ENCODE measurements at places on chromosomes 11 and 22. TPM values are rescaled to one million over a fixed set of nuclear protein-coding genes. Genes with fewer than 3 reads are reported as not detected.

GRCh38 chr11:77375107-77375506 is 73.6 kb upstream of the GDPD4 start:
- H3K27me3 ChIP-seq, result no peaks in the 10 kb centered on the region
- H3K4me1 ChIP-seq, result peaks cover 23% of the 10 kb centered on the region
- no peak overlapping the region for H3K4me3 ChIP-seq
- no peak for DNase-seq
- H3K36me3 ChIP-seq, result peaks cover 10% of the 10 kb centered on the region
- H3K27ac ChIP-seq, result peak overlapping the region; percentile 67

Gene SYCE3
- 0.17 TPM for polyA plus RNA-seq

DNA sequence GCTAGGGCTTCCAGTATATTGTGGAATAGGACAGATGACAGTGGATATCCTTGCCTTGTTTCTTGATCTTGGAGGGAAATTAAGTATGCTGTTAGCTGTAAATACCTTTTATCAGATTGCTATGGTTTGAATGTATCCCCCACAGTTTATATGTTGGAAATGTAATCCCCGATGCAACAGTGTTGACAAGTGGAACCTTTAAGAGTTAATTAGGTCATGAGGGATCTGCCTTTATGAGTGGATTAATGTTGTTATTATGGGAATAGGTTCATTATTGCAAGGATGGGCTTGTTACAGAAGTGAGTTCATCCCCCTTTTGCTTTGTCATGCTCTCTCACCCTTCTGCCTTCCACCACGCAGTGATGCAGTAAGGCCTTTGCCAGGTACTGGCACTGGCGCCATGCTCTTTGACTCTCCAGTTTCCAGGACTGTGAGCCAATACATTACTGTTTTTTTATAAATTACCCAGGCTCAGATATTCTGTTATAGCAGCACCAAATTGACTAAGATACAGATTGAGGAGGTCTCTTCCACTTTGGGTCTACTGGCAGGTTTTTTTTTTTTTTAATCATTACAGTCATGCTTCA is 16.4 kb downstream of the CABIN1 start:
- H3K27ac ChIP-seq, result no peak overlapping the region
- DNase-seq, result no peak
- no peak overlapping the region for H3K4me3 ChIP-seq
- H3K27me3 ChIP-seq, result no peaks in the 10 kb centered on the region
- H3K36me3 ChIP-seq, result peaks cover 5% of the 10 kb centered on the region

- H3K4me1 ChIP-seq, result peaks cover 63% of the 10 kb centered on the region
- H3K36me3 ChIP-seq, result peaks cover 20% of the 10 kb centered on the region
- H3K27ac ChIP-seq, result peak overlapping the region; percentile 83
- peak overlapping the region; percentile 50 for H3K4me3 ChIP-seq
These were observed 62.8 kb upstream of the BLID start for GRCh38 chr11:122178795-122179194.

Gene SYT12
- polyA plus RNA-seq, result 0.09 TPM

DNA sequence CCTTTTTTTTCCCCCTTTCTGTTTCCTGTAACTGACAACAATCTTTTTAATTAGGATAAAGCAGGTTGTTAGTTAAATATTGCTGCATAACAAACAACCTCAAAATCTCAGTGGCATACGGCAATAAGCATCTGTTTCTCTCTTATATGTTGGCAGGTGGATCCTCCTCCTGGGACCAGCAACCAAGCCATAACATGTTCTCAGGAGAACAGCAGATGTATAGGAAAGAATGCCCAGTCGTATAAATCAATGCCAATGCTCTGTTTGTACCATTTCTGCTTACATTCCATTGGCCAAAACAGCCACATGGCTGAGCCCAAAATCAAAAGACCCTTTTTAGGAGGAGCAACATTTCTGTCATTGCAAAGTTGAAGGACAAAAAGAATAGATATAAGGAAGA is 445.7 kb downstream of the AASDHPPT start:
- H3K4me3 ChIP-seq, result no peak overlapping the region
- no peak overlapping the region for H3K27ac ChIP-seq
- H3K4me1 ChIP-seq, result no peaks in the 10 kb centered on the region
- H3K36me3 ChIP-seq, result no peaks in the 10 kb centered on the region

Gene FOLH1
- polyA plus RNA-seq, result 1.0 TPM

DNA sequence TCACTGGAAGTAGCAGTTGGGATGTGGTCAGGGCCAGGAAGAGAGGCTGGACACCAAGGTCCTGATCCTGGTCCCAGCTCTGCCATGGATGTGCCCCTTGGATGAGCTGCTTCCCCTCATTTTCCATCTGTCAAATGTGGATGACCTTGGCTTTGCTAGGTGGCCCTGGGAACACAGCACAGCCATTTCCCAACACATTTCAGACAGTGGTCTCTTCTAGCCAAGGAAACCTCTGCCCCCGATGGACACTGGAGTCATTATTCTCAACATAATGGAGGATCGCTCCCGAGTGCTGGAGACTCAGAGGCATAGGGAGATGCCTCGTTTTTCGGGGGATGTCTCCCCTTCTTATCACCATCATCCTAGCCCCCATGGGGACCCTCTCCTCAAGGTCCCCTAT is 13.6 kb upstream of the MPPED1 start:
- no peaks in the 10 kb centered on the region for H3K4me1 ChIP-seq
- no peaks in the 10 kb centered on the region for H3K36me3 ChIP-seq
- DNase-seq, result no peak
- H3K27me3 ChIP-seq, result peaks cover 61% of the 10 kb centered on the region

- H3K27ac ChIP-seq, result no peak overlapping the region
- no peak for DNase-seq
- H3K4me3 ChIP-seq, result no peak overlapping the region
- H3K36me3 ChIP-seq, result no peaks in the 10 kb centered on the region
These were observed 4.5 kb downstream of the RAB36 start for GRCh38 chr22:23149743-23150238.

Gene KDM4D
- polyA plus RNA-seq, result 0.48 TPM

- H3K36me3 ChIP-seq, result no peaks in the 10 kb centered on the region
- no peak overlapping the region for H3K4me3 ChIP-seq
- H3K27ac ChIP-seq, result no peak overlapping the region
These were observed 69.8 kb upstream of the PGR start for GRCh38 chr11:101199416-101199815.

DNA sequence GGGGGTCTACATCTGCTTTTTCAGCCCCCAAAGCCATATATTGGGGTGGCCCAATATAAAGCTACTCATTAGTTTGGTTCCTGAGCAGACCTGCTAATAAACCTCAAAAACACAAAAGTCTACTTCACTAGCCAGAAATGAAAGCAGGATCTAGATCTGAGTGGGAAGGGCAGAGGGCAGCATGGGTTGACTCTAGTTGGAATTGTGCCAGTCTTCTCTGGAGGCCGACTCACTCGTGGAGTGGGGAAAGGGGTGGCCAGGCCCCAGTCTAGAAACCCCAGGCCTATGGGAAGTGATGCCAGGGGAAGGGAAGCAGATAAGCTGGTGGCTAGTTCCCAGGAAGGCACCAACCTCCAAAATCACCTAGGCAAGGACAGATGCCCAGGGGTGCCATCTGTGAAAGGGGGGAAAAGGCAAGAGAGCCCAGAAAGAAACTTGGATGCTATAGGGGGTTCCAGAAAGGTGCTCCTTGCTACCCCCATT is 5.3 kb downstream of the PATZ1 start:
- no peak overlapping the region for H3K27ac ChIP-seq
- H3K4me1 ChIP-seq, result peaks cover 30% of the 10 kb centered on the region
- peaks cover 2% of the 10 kb centered on the region for H3K36me3 ChIP-seq
- no peaks in the 10 kb centered on the region for H3K27me3 ChIP-seq
- no peak for DNase-seq
- no peak overlapping the region for H3K4me3 ChIP-seq

DNA sequence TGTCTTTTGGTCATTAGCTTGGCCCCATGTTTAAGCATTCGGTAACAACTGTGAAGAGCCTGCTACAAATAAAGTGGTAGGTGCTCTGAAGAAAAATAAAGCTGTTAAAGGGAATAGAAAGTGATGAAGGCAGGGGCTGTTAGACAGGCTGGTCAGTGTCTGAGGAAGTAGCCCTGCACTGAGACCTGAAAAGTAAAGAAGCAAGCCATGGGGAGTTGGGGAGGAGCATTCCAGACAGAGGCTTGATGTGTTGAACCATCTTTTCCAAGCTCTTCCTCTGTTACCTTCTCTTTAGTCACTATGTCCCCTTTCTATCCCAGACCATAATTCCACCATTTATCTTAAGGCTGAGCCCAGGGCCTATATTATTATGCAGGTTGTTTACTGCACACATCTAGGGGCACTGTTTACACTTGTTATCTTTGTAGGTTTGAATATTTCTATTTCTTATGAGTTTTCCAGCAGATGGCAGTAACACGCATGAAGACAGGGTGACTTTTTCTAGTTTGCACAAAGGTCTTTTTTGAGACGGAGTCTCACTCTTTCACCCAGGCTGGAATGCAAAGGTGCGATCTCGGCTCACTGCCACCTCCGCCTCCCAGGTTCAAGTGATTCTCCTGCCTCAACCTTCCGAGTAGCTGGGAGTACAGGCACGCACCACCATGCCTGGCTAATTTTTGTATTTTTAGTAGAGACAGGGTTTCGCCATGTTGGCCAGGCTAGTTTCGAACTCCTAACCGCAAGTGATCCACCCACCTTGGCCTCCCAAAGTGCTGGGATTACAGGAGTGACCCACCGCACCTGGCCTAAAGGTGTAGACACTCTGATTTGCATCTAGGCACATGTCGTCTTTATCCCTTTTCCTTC is 23.0 kb downstream of the ZFTA start:
- H3K4me3 ChIP-seq, result no peak overlapping the region
- no peaks in the 10 kb centered on the region for H3K4me1 ChIP-seq
- H3K36me3 ChIP-seq, result peaks cover 5% of the 10 kb centered on the region

DNA sequence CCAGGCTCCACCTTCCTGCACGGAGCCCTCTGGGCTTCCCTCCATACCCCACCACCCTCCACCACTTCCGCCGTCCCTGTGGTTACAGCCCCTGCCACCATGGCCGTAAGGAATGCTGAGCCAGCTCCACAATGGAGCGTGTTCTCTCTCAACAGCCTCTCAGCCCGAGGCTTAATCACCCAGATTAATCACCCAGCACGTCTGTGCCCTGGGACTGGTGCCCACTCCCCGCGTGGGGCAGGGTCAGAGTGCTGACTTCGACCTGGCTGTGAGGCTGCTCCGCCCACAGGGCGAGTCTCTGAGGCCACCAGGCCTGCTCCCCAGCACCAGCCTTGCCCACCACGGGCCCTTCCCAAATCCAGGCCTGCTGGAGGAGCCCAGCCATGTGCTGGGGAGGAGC is 4.0 kb upstream of the TH start:
- H3K27me3 ChIP-seq, result no peaks in the 10 kb centered on the region
- H3K4me1 ChIP-seq, result peaks cover 55% of the 10 kb centered on the region
- H3K4me3 ChIP-seq, result no peak overlapping the region
- H3K36me3 ChIP-seq, result no peaks in the 10 kb centered on the region
- DNase-seq, result no peak
- H3K27ac ChIP-seq, result peak overlapping the region; percentile 58

Gene CRY2
- 8.9 TPM for polyA plus RNA-seq

Gene SELENOH
- 88.2 TPM for polyA plus RNA-seq

- no peaks in the 10 kb centered on the region for H3K4me1 ChIP-seq
- H3K27ac ChIP-seq, result no peak overlapping the region
- H3K4me3 ChIP-seq, result no peak overlapping the region
These were observed 541.9 kb upstream of the CCDC90B start for GRCh38 chr11:83827940-83828554.

Gene GAL3ST3
- not detected for polyA plus RNA-seq

DNA sequence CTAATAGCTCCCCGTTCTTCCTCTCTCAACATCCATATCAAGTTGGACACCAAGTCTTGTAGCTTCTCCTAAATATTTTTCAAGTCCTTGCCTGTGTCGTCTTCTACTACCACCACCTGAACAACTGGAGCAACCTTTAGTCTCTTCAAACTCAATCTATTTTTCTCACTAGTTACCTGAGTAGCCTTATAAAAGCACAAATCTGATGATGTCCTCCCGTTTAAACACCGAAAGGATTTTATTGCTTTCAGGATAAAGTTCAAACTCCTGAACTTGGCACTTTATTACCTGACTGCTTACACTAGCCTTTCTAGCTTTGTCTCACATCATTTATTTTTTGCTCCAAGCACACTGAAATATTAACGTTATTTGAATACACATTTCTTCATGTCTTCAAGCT is 1.3 kb upstream of the PAK1 start:
- no peak overlapping the region for H3K27ac ChIP-seq
- H3K4me3 ChIP-seq, result no peak overlapping the region
- peaks cover 12% of the 10 kb centered on the region for H3K4me1 ChIP-seq
- no peaks in the 10 kb centered on the region for H3K27me3 ChIP-seq
- no peaks in the 10 kb centered on the region for H3K36me3 ChIP-seq

Gene BRSK2
- polyA plus RNA-seq, result 0.09 TPM

DNA sequence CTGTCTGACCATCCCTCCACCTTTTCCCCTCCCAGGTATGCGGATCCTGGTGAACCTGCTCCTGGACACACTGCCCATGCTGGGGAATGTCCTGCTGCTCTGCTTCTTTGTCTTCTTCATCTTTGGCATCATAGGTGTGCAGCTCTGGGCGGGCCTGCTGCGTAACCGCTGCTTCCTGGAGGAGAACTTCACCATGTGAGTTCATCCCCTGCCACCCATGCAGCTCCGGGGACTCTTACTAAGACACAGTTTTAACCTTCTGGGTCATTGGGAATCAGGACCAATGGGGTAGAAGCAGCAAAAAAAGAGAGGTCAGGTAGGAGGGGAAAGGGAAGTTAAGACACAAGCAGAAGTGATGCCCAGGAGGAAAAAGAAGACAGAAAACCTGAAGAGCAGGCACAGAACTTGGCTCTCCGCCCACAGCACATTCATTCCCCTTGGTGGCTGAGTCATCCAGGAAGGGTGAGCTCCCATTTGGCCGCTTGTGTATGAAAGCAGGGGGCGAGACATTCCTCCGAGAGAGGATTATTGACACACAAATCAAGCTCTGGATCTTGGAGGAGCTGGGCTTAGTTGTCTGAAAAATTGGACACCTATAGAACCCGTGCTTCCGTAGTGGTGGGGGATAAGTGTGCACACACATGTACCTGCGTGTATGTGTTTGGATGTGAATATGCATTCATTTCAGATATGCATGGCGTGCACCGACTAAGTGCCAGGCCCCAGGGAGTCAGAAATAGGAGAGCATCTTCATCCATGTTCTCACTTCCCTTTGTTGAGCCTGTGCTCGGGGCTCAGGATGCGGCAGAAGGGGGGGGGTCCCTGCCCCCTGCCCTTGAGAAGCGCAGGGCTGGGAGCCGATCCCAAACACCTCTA is 64.2 kb downstream of the CACNA1I start:
- peak overlapping the region; percentile 52 for H3K4me3 ChIP-seq
- peak; percentile 71 for DNase-seq
- no peaks in the 10 kb centered on the region for H3K36me3 ChIP-seq
- H3K27me3 ChIP-seq, result no peaks in the 10 kb centered on the region
- H3K4me1 ChIP-seq, result peaks cover 22% of the 10 kb centered on the region

- no peaks in the 10 kb centered on the region for H3K27me3 ChIP-seq
- no peaks in the 10 kb centered on the region for H3K4me1 ChIP-seq
- DNase-seq, result no peak
- H3K4me3 ChIP-seq, result no peak overlapping the region
- no peak overlapping the region for H3K27ac ChIP-seq
- H3K36me3 ChIP-seq, result peaks cover 44% of the 10 kb centered on the region
These were observed 12.0 kb downstream of the FRMD8 start for GRCh38 chr11:65398362-65398910.

Gene IL17REL
- polyA plus RNA-seq, result not detected
